Calu3 (cell line): ENCODE measurements at places on chromosomes 5 and 9.

DNA sequence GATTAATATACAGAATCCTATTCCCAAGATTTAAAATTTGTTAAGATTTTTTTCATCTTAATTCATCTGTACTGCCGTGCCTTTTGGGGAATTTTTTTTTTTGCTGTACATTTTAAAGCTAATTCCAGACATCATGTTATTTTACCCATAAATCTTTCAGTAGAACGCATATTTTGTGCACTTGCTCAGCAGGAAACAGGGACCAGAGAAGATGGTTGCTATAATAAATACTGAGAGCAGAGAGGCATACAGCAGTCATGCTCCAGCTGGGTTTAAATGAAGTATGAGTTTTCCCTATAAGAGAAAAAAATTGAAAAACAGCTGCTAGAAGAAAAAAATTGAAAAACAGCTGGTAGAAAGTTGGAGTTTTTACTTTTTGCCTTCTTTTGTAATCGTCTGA, 196.9 kb upstream of the PUM3 start:
- no peak for DNase-seq

- no peak for DNase-seq
These were observed 33.8 kb downstream of the PLEKHG4B start for GRCh38 chr5:125815-126214.

GRCh38 chr5:17192191-17192590, 25.2 kb upstream of the BASP1 start:
- DNase-seq = no peak

DNA sequence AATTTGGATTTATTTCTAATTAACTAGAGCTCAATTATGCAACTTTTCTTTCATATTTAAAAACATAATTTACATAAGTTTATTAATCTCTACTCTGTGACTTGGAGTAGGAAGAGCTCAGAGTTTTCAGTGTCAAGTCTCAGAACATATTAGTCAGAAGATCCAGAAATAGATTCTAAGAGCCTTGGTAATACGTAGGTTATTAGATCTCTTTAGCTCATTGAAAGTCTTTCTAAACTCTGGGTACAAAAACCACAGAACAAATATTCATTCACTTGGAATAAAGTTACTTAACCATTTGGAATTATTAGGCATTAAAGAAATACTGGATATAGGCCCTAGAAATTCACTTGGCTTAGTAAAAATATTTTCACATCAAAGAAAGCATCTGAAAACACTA, 26.3 kb upstream of the ISCA1 start:
- no peak for DNase-seq

DNA sequence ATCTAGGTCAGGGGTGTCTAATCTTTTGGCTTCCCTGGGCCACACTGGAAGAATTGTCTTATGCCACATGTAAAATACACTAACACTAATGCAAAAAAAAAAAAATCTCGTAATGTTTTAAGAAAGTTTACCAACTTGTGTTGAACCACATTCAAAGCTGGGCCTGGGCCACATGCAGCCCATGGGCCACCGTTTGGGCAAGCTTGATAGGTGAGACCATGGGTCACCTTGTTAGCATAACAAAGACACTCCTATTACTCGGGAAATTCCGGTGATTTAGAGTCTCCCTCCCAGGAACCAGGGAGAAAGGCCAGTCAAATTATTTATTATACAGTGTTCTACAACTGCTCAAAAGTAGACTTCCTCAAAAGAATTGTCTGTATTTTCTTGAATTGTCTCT, 12.7 kb downstream of the RECK start:
- DNase-seq = no peak

DNA sequence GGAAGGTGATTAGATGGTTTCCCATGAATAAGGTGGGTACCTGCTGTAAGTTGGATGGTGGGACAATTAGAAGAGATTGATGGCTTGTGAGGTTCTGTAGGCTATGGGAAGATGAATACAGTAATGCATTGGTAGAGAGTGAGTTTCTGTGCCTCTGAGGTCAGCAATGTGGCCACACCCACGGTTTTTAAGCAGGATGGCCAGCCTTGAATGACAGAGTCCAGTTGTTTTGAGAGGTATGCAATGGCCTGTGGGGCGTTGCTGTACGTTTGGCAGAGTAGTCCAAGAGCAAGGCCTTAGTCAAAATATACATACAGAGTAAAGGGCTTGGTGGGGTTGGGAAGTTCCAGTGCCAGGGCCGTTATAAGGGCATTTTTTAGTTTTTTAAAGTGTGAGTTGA, 235.6 kb upstream of the C9orf72 start:
- no peak for DNase-seq

DNA sequence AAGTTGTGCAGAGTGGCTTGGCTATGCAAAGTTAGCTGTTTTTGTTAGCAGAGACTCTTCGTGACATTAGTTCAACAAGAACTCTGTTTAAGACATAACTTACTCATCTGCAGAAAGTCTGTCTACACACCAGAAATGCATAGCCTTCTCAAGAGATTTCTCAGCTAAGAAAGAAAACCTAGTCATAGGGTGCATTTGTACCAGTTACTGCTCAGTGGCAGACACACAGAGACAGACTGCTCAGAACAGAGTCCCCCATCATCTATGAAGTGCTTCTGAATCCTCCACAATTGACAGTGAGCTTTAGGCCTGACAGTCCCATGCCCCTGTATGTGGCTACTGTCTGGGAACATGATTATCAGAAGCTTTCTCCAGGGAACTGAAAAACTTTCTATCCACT, 56.1 kb upstream of the IFNK start:
- no peak for DNase-seq
